Airway epithelial cell (primary cell): ENCODE measurements at places on chromosomes 3 and 15. TPM values are rescaled to one million over a fixed set of nuclear protein-coding genes. Genes with fewer than 3 reads are reported as not detected.

The SLC28A2 gene
- total RNA-seq = not detected in 2 replicates

The NANOGP8 gene
- total RNA-seq = not detected in 2 replicates

The CCDC54 gene
- total RNA-seq = not detected in 2 replicates

The CYP8B1 gene
- total RNA-seq = not detected in 2 replicates

The NUP210 gene
- 0.21 TPM in 1 of 2 replicates, not detected in the other for total RNA-seq

The SLC26A6 gene
- 34.7 and 59.2 TPM in 2 replicates for total RNA-seq

The SLC38A3 gene
- total RNA-seq = 0.23 TPM in 1 of 2 replicates, not detected in the other

The CCR3 gene
- not detected in 2 replicates for total RNA-seq

The STIMATE gene
- total RNA-seq = 11.9 and 13.8 TPM in 2 replicates

The CTXN2 gene
- not detected in 2 replicates for total RNA-seq

The PLA2G4E gene
- 3.7 and 5.1 TPM in 2 replicates for total RNA-seq
